ENCODE measurements at places on chromosomes 12 and 14.

GRCh38 chr14:101635749-101636560 lies 74.7 kb downstream of the DIO3 start:
- no peak for DNase-seq

GRCh38 chr12:14614704-14615121 lies 47.0 kb upstream of the PLBD1 start:
- DNase-seq = no peak

DNA sequence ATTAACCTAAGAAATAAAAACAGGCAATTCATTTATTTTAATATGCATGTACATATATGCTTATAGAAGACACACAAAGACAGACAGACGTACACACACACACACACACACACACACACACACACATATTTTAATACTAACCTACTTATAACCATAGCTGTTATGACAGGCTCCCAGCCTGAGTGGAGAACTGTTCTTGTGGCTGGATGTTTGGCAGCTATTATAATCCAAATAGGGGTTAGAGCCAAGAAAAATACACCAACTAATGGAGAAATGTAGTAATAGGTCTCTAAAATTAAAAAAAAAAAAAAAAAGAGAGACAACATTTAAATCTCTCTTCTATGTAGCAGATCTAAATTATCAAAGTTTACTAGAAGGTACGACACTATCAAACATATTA lies 91.8 kb downstream of the SLC41A2 start:
- DNase-seq = no peak

- DNase-seq = no peak
These were observed 4.7 kb upstream of the DIO2 start for GRCh38 chr14:80215756-80216581.

DNA sequence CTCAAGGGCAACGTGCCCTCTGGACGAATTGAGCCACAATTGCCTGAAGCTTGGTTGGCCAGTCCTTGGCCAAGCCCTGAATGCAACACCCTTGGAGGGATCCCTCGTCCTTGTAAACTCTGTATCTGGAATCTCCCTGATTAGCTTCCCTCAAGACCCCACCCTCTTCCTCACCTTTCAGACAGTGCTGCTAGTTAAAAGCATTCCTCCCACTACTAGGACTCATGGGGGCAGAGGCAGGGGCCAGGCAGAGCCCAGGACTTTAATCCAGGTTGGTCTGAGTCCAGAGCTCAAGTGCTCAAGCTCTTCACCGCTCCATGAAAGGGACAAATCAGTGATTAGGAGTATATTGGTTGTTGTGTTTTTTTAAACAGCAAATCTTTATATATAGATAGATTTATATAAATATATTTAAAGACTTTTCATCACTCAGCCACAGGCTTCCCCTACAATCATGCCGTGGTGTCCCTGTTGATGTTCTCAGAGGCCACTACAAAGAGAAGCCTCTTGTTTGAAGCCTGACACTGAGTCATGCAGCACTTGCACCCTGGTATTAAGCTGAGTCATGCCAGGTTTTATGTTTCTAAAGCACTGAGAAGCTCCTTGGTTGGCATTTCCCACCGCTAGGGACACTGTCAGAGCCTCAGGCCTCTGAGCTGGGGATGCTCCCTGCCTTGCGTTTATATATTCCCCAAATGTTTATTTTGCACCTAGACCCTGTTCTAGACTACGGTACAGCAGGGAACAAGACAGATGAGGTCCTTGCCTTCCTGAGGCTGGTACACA lies 53.8 kb upstream of the GSC start:
- DNase-seq = no peak

- DNase-seq = no peak
These were observed 208.7 kb downstream of the EGLN3 start for GRCh38 chr14:33742166-33742565.

- DNase-seq = no peak
These were observed 4.7 kb upstream of the GPATCH2L start for GRCh38 chr14:76146976-76147375.

- DNase-seq = peak; percentile 21
These were observed 2.7 kb upstream of the SAMD4A start for GRCh38 chr14:54564071-54564867.

- no peak for DNase-seq
These were observed 55.5 kb downstream of the EML5 start for GRCh38 chr14:88737245-88737644.

DNA sequence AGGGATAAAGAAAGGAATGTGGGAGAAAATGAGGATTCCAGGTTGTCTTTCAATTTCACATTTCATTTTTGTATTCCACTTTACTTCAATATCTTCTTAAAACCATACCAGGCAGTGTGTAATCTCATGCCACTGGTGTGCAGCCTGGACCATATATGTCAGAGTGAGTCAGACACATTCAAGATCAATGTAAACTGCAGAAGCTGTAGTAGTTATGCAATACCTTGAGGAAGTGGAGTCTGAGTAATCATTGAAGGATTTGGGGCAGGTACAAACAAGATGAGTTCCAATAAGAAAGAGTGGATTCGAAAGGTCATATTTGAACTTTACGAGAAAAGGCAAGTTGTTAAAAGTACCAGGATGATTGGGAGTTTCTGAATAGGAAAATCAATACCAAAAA lies 14.1 kb downstream of the PLCZ1 start:
- no peak for DNase-seq

GRCh38 chr14:76261371-76261811 lies 109.7 kb downstream of the GPATCH2L start:
- DNase-seq = peak; percentile 43

GRCh38 chr12:128789356-128789929 lies 34.3 kb downstream of the SLC15A4 start:
- no peak for DNase-seq

DNA sequence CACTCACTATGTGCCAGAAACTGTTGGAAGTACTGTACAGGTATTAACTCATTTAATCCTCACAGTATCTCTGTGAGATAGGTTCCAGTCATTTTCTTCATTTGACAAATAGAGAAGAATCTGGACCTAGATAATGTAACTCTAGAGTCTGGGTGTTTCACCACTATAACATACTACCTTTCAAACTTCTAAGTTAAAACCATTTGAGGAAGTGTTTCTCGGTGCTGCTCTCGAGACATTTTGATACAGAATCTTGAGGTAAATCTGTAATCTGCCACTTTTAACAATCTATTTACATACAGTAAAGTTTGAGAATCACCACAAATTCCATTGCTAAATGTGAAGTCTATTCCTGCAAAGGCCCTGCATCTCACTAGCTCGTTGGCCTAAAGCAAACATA lies 8.8 kb downstream of the OLR1 start:
- DNase-seq = no peak

- no peak for DNase-seq
These were observed 56.8 kb downstream of the PAPLN start for GRCh38 chr14:73293782-73294781.

GRCh38 chr12:94187361-94187760 lies 39.0 kb downstream of the PLXNC1 start:
- no peak for DNase-seq

DNA sequence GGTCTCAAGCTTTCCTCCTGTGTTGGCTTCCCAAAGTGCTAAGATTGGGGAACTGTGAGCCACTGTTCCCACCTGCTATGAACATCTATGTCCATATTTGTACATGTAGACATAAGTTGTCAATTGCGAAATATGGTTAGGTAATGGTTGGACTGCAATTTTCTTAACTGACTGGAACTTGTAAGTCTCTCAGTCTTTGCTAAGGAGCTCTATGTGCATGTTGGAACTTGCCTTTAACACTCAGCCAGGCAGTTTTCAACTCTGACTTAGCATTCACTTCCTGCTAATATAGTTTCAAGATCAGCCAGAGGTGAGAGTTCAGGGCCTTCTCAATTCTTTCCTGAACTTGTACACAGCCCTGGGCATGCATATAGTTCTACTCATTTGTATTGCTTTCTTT lies 44.5 kb upstream of the EEA1 start:
- DNase-seq = no peak

- no peak for DNase-seq
These were observed 233.2 kb downstream of the PHLDA1 start for GRCh38 chr12:75798136-75798926.

GRCh38 chr14:53715193-53715721 lies 241.4 kb downstream of the BMP4 start:
- DNase-seq = no peak

- no peak for DNase-seq
These were observed 58.2 kb downstream of the ESR2 start for GRCh38 chr14:64235652-64236640.

Data from NCI-H2107 (cell line).